ENCODE measurements at places on chromosomes 4 and X.

DNA sequence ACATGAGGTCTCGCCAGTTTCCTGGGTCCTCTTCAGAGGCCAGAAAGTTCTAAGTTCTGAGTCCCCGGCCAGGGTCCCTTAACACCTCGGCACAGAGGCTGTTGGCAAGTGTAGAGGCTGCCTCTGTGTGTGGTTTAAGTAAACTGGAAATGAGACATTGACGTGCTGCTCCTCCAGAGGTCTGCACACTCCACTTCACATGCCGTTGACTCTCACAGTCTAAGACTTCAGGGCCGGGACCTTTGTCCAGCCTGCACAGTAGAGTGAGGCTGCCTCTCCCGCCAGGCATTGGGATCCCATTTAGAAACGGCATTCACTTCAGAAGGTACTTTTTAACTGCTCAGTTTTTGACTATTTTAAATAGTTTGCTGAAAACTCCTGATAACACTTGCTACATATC, 10.6 kb upstream of the TADA2B start:
- no peak for DNase-seq

DNA sequence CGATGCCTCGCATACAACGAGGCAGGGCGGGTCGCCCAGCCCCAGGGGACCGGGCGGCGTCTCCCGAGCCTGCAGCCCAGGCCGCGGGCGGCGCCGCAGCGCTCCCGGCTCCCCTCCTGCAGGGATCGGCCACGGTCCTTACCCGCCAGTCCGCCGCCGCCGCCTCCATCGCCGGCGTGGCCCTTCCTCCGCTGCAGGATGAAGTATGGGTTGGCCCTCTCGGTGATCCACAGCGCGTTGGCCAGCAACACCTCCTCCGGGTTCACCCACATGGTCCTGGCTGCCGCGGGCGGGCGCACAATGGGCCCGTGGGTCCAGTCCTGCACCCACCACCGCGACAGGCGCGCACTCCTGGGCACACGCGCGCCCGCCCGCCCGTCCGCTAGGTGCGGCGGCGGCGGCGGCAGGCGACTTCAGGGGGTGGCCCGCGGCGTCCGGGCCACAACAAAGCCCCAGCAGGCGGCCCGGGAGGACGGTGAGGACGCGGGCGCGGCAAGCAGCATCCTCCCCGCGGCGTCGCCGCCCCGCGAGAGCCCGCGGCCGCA, 339 bp downstream of the TBC1D9 start:
- DNase-seq = no peak

GRCh38 chrX:109813236-109813635, 80.2 kb upstream of the ACSL4 start:
- no peak for DNase-seq

GRCh38 chr4:21226637-21227538, 526.6 kb downstream of the PACRGL start:
- no peak for DNase-seq

GRCh38 chr4:67106861-67107460, 438.3 kb downstream of the CENPC start:
- no peak for DNase-seq

DNA sequence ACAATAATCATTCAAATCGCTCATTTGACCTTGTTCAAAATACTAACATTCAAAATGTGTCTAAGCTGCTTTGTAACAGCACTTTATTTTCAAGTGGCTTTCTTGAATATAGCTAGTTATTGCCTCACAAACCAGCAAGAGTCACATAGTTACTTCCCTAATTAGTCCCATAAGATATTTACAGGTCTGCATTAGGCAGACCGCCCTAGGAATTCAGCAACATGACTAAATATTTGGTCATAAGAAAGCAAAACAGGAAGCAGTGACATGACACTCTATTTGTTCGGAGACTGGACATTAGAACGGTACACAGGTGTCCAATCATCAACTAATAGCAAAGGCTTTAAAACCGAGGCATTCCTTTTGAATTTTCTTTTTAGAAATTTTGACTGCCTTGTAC, 262.0 kb downstream of the COL25A1 start:
- no peak for DNase-seq

GRCh38 chrX:101287402-101287801, 3.7 kb downstream of the TAF7L start:
- no peak for DNase-seq

DNA sequence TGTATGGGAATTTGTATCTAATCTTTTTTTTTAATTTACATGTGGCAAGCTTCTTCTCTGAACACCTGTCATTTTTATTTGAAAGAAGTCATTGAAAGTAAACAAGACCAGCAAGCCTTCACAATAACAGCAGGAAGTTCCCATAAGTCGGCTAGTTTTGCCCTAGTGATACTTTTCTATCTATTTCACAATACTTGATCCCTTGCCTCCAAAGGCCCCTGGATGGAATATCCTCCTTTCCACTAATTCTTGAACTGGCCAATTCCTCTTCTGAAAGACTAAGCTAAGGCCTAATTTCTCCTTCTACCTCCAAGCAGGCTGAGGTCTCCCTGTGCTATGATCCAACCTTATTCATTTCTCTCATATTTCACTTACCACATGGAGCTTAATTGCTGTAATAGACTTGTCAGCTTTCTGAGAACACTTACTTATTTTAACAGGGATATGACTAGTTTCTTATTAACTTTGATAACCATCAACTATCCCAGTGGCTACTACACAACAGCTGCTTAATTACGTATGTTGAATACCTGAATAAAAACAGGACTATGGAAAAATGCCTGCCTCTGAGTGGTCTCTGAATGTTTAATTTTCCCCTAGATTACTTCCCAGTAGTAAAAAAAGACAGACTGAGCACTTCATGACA, 194.2 kb downstream of the MAD2L1 start:
- no peak for DNase-seq

GRCh38 chr4:132332932-132333723, 816.0 kb upstream of the PCDH10 start:
- no peak for DNase-seq

GRCh38 chrX:68832101-68832416, 3.2 kb downstream of the EFNB1 start:
- DNase-seq = peak; percentile 13

Data from DMS79 (cell line).